Activated CD8-positive, alpha-beta T cell treated with anti-CD3 and anti-CD28 coated beads, Interleukin-2, amount 10 ng/mL, durations not matched to agents 7 days and 5 days (primary cell): ENCODE measurements at places on chromosomes 3 and 15.

DNA sequence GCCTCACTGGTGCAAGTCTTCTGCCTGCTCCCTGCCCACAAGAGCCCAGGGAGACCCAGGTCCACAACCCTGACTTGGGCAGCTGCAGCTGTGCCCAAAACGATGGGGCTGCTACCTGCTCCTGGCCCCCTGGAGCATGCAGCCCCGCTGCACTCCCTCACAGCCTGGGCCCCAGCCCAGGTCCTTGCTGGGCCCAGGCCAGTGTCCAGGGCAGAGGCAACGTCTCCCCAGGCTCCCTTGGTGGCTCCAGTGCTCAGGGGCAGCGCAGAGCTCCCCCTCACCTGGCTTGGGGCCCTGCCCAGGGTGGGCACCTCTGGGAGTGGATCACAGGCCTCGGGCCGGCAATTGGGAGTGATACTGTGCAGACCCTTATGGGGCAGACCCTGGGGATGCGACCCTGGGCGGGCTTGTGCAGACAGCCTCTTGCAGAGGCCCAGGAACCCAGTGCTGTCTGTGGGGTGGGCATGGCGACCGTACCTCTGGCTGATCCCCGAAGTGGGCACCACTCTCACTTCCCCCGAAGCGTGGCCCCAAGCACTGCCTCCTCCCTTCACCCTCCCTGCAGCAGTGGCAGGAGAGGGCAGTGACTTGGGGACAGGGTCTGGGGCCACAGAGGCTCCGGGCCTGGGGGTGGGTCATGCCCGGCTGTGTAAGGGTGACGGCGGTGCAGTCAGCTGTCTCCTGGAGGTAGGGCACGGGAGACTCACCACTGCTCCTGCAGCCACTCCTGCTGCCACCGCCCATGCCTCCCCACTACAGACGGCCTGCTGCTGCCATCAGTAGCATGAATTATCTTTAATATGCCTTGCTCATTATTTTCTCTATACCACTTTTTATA is 255.9 kb downstream of the DOCK3 start:
- no peak for DNase-seq

DNA sequence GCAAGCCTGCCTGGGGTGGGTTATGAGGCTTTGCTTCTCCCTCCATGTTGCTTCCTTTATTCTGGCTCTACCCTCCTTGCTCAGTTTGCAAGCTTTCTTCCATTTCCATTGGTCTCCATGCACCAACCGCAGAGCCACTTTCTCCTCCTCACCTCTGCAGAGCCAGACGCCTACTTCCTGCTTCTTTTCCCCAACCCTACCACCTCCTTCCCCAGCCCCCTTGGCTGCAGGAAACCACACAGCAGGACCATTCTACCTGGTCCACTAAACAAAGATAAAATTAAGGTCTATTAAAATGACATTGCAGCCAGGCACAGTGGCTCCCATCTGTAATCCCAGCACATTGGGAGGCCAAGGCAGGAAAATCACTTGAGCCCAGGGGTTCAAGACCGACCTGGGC is 10.0 kb upstream of the CAV3 start:
- no peak for DNase-seq

DNA sequence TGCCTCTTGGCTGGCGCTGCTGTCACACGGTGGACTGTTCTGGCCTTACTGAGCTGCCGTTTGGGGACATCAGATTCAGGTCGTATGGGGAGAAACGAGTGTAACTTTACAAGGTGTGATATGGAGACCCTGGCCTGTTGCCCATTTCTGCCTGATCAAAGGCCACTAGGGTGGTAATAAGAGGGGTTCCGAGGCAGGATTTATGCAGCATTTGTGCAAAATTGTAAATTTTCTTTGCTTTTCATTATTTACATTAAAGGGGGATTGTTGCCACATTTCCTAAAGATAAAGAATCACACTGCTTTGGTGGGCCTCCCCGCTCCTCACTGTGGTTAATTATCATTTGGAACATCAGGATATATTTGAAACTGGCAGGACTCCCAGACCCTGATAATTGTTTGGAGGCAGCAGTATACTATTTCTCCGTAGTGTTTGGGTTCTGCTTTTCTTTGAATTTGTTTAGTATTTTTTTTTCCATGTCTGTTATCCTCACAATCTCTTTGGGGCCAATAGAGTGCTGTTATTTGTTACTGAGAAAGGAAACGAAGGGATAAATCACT is 891 bp downstream of the NXPE3 start:
- DNase-seq, result no peak

- no peak for DNase-seq
These were observed 690.5 kb upstream of the ALCAM start for GRCh38 chr3:104676241-104676640.

DNA sequence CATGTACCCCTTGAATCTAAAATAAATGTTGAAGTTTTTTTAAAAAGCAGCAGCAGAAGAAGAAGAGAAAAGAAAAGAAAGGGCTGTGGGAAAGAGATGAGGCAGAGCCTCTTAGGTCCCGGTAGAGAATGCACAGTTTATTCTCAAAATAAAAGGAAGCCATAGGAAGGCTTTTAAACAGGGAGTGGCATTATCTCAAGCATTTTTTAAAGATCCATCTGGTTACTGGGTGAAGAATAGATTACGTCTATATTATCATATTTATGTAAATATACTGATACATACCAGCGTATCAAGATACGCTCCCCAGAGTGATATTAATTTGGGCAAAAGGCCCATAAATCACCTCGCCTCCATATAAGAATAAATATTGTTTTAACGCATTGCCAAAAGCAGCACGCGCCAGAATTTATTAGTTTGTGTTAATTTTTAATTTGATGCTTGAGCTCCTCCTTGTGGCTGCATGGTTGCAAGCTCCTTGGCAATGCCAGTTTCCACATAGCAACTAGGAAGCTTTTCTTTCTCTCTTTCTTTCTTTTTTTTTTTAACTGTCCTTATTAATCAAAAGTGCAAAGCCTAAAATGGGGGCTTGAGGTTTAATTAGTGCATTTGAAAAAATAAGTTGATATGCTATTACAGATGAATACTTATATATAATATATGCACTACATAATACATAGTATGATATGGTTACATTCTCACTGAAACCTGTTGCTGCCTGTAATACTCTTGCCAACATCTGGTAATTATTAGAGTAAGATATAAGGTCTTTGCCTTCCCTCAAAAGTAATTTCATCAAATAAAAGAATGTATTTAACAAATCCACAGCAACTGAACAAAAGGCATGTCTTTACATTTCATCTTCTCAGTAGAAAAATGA is 242.8 kb upstream of the UBE2E2 start:
- DNase-seq, result peak; percentile 21

DNA sequence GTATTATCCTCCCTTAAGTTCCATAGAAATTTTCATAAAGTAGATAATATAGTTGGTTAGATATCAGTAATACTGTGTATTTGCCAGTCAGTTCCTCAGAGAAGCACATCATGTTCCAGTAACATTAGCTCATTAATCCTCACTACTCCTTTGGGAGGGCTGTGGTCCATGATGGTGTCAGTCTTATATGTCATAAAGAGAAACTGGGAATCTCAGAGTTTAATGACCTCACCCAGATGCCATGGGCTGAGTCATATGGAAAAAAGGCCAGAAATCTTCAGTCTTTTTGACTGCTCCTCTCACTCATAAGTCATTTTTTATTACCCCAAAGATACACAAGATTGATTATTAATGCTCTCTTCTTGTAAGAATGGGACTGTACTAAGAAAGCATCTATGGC is 188.6 kb downstream of the CHL1 start:
- DNase-seq, result no peak

DNA sequence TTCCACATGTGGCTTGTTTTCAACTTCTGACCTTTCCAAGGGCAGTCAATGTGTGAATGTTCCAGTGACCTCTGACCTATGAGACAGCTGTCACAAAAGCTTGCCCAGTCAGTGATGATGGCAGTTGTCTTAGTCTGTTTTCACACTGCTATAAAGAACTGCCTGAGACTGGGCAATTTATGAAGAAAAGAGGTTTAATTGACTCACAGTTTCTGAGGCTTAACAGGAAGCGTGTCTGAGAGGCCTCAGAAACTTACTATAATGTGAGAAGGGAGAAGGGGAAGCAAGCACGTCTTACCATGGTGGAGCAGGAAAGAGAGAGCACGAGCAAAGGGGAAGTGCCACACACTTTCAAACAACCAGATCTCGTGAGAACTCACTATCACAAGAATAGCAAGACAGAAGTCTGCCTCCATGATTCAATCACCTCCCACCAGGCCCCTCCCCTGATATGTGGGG is 95.6 kb downstream of the ECT2 start:
- no peak for DNase-seq

DNA sequence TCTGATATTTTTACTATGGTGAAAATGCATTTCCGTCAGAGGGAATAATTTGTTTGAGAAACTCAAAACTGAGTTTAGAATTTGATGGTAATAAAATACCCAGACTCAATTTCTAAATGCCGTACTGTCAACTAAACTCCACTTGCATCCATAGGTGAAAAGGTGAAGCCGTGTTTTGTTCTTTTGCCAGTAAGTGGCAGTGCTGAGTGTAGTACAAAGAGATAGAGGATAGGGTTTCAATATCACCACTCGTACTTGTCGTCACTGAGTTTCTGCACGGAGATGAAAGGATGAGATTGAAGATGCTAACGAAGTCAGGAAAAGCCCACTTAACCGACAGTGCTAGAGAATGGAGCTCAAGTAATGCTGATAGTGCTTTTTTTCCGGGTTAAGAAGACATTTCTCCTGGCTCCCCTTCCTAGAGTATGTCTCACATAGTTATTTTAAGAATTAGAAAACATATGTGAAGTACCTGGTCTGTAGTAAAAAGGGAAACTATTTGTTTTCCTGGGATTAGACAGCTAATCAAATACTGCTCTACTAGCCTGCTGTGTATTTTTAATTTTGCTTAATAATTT is 345.1 kb downstream of the IL5RA start:
- DNase-seq, result no peak

DNA sequence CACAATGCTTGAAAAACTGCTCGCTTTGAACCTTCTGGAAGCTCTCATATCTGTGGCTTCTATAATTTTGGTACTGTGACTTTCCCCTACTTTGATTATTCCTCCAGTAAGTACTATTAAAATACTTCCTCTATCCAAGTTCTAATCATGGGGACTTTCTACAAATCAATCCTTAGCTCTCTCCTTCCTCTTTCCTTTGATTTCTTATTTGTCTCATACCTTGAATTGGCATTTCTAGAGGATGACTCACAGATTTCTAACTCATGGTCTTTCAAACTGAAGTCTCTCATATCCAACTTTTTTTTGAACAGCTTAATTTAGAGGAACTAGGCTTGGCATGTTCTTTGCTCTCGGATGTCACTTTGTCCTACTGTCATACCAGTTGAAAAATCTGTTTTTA is 241.8 kb downstream of the TBC1D5 start:
- DNase-seq, result no peak

GRCh38 chr15:31235311-31236183 is 91.1 kb upstream of the KLF13 start:
- DNase-seq, result no peak

DNA sequence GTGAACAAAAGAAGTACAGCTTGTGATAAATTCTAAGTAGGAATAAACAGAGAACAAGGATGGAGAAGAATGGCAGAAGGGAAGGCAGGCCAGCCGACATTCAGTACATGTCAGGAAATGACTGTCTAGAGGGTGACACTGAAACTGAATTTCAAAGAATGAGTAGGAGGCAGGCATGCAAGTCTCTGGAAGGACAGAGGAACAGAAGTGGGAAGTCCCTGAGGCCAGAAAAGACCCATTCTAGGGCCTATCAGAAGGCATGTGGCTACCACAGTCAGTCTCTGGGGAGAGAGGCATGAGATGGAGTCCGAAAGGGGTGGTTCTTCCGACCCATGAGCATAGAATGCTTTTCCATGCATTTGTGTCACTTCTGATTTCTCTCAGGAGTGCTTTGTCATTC is 243.5 kb upstream of the UBE2E2 start:
- DNase-seq, result no peak

DNA sequence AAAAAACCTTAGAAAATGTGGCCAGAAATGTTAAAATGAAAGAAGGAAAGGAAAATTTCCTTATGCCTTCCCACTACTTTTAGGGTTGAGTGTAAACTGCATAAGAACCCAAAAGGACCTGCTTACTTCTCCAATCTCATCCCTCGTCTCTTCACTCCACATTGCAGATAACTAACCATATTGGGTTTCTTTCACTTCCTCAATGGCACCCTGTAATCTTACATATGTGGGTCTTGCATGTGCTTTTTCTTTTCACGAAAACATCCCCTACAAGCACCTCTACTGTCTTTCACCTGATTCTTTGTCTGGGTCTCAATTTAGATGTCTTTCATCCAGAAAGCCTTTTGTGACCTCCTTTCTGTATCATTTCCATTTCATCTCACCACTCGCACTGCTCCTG is 23.1 kb downstream of the EOMES start:
- no peak for DNase-seq

DNA sequence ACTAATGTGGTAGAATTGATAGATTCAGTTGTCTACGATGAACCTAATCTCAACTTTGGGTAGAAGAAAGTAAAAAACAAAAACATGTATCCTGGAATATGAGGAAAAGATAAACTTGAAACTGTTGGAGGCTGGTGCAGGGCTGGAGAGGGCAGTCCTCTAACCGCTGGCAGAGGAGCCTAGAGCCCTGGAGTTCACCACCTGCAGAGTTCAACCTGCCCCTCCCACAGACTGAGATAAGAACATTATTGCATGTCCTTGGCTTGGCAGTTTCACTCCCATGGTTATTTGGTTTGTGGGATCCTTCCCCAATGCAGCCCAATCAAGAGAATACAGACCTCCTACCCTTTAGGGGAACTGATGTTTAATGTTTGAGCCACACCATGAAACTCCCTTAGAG is 53.2 kb upstream of the GATM start:
- DNase-seq, result no peak

DNA sequence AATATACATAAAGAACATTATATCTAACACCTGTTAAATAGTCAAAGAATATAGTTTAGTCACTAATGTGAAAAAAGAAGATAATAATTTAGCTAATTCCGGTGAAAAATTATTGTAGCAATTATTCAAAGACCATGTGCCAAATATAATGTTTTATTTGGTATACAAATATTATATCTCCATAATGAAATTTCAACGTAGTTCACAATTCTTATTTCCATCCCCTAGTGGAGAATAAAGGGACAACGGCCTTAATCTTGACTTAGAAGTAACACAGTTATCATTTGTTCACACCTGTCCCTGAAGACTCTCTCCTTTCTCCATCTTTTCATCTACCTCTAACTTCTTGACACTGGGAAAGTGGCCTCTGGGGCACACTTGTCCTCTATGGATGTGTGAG is 213.4 kb downstream of the ERC2 start:
- no peak for DNase-seq

DNA sequence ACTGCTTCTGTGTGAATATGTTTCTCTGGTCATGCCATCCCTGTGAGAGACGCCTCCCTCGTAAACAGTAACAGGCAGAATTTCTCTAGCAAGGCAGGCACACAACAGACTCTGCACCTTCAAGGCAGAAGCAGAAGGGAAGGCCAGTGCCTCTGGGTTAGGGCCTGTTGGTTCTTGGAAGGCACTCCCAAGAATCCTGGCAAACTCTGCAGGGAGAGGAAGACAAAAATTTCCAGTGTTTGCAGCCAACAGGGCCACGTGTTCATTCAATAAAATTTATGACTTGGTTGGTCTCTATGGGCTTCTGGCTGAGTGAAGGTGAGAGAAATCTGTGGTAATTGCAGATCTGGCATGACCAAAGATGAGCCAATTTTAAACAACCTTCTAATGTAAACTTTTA is 39.3 kb downstream of the NFKBIZ start:
- DNase-seq, result no peak
